Stimulated activated CD8-positive, alpha-beta memory T cell treated with anti-CD3 and anti-CD28 coated beads, Interleukin-15, amount 100 ng/mL, for 4 hours (primary cell): ENCODE measurements at places on chromosomes 16 and 17.

DNA sequence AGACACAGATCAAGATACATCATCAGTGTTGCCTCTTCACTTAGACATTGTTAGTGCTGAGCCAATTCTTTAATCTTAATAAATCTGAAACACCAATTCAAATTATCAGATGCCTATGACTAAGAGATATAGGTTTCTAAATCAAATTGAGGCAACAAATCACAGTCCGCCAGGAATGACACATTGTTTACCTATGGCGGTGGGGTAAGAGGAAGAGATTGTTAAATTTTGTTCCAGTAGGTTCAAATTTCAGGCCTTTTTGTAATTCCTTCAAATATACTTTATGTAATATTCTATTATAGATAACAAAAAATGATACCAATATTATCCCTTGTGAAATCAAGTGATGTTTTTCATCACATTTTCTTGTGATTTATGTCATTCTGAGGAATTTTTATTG lies 145.9 kb downstream of the CDH8 start:
- no peak for DNase-seq

- DNase-seq = no peak
Measured at GRCh38 chr17:66222798-66223350, 6.3 kb downstream of the APOH start.

DNA sequence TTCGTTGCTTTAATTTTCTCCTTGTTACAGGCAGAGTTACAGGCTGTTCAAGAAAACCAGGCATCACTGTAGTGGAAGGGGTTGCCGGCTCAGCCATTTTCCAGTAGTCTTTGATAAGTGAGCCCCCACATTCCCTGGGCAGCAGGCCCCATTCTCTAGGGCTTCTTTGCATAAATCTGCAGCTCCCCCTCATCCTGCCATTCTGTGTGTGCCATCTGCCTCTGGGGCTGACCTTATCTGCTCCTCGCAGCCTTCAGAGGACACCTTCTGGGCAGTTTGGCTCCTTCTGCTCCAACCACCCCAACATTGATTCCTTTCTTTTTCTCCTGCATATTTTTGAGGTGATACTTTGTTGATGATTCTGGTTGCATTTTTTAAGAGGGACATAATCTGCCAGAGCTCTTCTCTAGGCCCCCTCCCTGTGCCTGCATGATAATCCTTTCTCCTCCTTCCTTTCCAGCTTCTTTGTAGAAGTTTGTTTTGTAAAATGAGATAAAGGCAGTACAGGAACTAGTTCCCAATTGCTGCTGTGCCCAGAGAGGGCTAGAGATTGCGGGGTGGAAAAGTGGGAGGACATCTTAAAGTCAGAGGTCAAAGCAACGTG lies 17.1 kb downstream of the RND2 start:
- no peak for DNase-seq

DNA sequence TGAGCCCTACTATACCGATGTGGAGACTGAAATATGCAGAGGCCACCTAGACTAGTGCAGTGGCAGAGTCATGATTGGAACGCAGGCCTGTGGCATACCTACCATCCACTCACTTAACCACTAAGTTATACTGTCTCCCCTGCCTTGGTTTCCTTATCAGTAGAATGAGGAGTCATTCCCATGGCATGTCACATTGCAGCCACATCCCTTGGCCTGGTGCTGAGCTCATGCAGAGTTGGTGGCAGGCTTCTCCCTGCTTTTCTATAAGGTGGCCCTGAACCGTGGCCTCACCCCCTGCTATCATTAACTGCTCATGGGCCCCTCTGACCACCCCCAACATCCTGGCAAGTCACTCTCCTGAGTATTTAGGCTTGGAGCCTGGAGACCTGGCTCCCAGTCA lies 212.5 kb downstream of the KATNIP start:
- no peak for DNase-seq

GRCh38 chr17:36900160-36900512 lies 37.1 kb upstream of the LHX1 start:
- no peak for DNase-seq

- DNase-seq = no peak
Measured at GRCh38 chr17:81733507-81734404, 21.7 kb downstream of the SLC25A10 start.

DNA sequence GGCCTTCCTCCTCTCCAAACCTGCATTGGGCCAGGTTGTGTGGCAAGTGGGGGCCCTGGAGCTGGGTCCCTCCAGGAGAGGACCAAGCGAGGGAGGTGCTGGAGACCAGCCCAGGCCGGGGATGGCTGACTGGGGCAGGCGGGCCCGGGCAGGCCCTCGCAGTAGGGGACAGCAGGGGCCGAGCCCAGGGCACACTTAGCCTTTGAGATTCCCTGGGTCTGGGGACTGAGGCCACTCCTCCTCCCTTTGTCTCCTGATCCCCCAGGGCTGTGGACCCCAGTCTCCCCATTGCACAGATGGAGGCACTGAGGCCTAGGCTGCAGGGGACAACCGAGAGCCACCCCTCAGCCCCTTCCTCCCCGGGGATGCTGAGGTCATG lies 5.2 kb downstream of the FOXJ1 start:
- no peak for DNase-seq

GRCh38 chr17:36602924-36603384 lies 1.6 kb downstream of the MRM1 start:
- no peak for DNase-seq

- DNase-seq = no peak
Measured at GRCh38 chr17:8249621-8250500, 772 bp downstream of the PFAS start.

- DNase-seq = no peak
Measured at GRCh38 chr17:32259586-32259985, 6.0 kb upstream of the RHBDL3 start.

DNA sequence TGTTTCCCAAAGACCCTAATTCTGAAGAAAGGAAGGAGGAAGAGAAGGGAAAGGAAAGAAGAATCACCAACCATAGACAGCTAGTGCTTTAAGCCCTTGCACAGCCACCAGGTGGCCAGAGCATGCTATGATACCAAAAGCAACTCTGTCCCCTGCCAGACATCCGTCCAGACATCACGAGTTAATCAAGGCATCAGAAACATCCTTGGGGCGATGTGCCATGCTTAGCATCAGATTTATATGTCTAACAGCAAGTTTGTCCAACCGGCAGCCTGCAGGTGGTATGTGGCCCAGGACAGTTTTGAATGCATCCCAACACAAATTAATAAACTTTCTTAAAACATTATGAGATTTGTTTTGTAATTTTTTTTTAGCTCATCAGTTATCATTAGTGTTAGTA lies 2.9 kb upstream of the CRYBA1 start:
- no peak for DNase-seq

GRCh38 chr16:3907586-3907985 lies 27.1 kb upstream of the CREBBP start:
- no peak for DNase-seq

DNA sequence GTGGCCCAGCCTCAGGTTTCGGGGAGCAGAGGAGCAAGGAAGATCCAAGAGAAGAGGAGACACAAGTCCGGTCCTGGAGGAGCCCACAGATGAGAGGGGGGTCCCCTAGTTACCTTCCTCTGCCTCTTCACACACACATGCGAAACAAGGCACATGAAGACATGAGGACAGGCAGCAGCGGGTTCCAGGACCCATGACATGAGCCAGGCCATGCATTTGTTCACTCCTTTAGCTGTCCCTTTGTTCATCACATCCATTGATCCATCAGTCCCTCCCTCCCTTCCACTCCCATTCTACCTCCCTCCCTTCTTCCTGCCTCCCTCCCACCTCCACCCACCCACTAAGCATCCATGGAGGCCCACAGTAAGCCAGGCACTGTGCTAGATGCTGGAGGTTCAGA lies 9.4 kb downstream of the PPY start:
- no peak for DNase-seq

GRCh38 chr16:88649924-88650748 lies 717 bp downstream of the CYBA start:
- no peak for DNase-seq

- no peak for DNase-seq
Measured at GRCh38 chr16:10282367-10282766, 100.1 kb upstream of the GRIN2A start.

DNA sequence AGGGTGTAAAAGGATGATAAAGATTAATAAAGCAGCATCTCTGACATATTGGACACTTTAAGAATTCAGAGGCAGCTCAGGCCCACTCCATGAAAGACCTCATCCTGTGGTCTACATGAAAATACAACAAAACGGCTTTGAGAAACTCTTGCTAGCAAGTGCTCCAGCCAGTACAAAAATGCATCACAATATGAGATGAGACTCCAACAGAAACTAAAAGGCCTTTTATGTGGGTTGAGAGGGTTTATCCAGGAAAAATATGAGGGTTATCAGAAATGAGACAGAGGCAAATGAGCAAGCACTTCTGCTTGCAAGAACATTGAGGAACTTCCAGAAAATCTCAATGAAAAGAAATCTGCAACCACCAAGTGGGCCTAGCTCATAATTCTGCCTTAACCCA lies 65.7 kb downstream of the LITAF start:
- no peak for DNase-seq

GRCh38 chr16:51393381-51394005 lies 242.4 kb upstream of the SALL1 start:
- DNase-seq = no peak

DNA sequence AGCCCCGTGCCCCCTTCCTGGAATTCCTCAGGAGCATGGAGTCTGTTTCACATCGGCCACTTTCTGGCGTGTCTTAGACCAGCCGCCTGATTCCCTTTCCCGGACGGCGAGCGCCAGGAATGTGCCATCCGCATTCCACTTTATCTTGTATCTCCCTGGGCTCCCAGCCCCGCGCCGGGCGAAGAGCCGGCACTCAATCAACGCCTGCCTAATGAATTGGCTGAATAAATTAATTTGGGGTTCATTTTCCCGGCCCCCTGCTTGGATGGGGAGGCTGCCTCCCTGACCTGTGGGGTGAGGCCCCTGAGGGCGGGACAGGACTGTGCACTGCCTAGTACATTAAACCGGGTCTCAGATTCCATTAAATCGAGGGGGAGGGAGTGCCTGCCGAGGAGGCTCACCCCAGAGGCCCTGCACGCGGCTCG lies 282.3 kb upstream of the TNRC6C start:
- no peak for DNase-seq

DNA sequence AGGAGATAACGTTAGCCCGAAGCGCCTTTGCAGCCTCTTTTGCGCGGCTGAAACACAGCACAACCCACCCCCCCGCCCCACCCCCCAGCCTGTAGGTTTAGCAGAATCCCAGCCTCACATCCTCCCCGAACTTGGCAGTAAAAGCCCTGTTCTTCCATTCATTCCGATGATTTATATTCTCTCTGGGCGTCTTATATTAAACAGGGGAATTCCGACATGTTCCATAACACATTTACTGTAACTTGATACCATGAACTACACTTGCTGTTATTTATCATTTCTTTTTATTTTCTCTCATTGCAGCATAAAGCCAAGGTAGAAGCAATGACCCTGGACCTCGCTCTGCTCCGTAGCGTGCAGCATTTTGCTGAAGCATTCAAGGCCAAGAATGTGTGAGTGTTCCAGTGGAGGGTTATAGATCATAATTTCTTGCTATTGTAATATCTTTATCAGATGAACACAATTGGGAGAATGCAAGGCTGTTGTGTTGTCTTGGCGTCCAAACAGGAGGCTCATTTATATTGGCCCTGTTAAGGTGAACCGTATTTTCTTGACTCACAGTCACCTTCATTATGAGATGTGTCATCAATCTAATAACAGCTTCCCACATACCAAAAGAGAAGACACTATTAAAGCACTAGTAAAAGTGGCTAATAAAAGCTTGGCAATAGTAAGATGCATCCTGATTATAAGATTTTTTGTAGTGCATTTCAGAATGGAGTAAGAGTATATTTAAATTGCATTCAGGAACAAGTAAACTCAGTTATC lies 287.3 kb downstream of the WWOX start:
- DNase-seq = no peak

DNA sequence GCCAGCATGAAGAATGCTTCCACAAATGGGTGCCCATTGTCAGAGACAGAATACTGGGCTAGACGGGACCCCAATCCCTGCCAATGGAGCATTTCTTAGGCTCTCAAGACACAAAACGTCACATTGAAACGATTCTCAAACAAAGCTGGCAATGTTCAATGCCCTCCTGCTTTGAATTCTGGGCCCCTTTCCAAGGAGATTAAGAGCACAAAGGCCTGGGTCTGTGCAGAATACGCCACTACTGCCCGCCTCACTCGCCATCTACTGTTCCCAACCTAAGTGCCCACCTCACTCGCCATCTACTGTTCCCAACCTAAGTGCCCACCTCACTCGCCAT lies 9.7 kb downstream of the CFAP20 start:
- no peak for DNase-seq

GRCh38 chr16:57590654-57591085 lies 37.8 kb upstream of the ADGRG1 start:
- no peak for DNase-seq

- DNase-seq = no peak
Measured at GRCh38 chr16:85838381-85838780, 38.9 kb downstream of the COX4I1 start.

DNA sequence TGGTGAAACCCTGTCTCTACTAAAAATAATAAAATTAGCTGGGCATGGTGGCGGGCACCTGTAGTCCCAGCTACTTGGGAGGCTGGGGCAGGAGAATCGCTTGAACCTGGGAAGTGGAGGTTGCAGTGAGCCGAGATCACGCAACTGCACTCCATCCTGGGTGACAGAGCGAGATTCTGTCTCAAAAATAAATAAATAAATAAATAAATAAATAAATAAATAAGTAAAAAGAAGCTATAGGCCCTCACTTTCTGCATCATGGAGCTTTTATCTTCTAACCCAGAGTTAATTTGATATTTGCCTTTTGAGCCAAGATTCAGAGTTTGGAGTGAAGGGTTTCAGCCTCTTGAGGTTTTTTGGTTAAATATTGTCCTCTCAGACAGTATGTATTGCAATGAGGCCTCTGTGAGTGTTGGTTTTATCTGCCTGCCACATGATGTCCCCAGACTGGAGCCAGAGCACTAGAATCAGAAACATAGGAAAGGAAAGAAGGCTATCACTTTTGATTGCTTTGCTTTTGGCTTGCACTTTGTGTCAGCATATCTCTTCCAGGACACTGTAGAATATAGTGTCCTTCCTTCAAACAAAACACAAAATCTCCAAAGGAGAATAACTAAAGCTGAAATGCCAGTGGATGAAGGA lies 32.5 kb downstream of the RNF135 start:
- DNase-seq = no peak

GRCh38 chr17:77455111-77455890 lies 314.5 kb downstream of the SEC14L1 start:
- no peak for DNase-seq

GRCh38 chr16:50274326-50275097 lies 8.2 kb downstream of the ADCY7 start:
- no peak for DNase-seq

DNA sequence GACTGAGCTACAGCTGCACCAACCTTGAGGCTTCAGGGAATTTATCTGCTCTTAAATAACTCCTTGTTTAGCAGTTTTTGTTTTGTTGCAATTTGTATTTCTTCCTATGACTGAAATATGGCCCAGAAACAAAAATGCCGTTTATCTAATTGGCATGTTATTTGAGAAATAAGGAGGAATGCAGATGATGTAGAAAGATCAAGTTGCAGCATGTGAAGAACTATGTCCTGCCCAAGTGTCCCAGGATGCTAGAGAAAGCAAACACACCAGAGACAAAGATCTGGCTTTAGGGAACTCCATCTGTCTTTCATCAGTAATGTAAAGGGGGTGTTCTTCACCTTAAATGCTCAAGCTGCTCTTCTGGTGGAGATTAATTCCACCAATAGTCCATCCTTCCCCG lies 29.7 kb downstream of the USP31 start:
- no peak for DNase-seq

- peak; percentile 34 for DNase-seq
Measured at GRCh38 chr17:40516581-40517285, 15.3 kb upstream of the TNS4 start.
